ENCODE measurements at places on chromosomes 7 and 10.

DNA sequence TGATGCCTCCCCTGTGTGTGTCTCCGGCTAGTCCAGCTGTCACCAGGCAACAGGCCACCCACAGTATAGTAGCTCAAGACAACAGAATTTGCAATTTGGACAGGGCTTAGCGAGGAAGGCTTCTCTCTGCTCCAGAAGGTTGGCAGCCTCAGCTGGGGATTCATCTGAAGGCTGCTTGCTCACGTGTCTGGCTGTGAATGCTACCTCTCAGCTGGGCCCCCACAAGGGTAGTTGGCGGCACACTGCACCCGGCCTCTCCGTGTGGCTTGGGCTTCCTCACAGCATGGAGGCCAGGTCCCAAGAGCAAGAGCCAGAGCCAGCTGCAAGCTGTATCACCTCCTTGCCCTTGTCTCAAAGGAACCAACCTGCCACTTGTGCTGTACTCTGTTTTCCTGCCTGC lies 19.2 kb downstream of the ECHDC3 start:
- ATAC-seq, result no peak

GRCh38 chr7:92881091-92881485 lies 44.7 kb upstream of the CDK6 start:
- no peak for ATAC-seq

DNA sequence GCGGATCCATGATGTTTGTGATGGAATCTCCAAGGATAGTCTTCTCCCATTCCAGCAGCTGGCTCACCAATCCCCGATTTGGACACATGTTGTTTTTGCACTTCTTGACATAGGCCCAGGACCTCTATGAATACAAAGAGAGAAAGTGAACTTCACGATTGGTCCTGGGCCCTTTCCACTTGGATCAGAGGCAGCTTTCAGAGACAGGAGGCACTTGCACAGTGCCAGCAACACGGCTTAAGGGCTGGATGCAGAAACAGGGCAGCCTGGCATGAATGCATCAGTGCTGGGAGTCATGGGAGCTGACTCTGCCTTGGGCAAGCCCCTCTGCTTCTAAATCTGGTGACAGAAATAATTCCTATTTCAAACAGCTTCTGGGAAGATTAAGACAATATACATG lies 2.1 kb upstream of the TMEM120A start:
- ATAC-seq, result no peak

- ATAC-seq, result no peak
Observed at GRCh38 chr10:129942936-129943715, 20.9 kb downstream of the EBF3 start.

DNA sequence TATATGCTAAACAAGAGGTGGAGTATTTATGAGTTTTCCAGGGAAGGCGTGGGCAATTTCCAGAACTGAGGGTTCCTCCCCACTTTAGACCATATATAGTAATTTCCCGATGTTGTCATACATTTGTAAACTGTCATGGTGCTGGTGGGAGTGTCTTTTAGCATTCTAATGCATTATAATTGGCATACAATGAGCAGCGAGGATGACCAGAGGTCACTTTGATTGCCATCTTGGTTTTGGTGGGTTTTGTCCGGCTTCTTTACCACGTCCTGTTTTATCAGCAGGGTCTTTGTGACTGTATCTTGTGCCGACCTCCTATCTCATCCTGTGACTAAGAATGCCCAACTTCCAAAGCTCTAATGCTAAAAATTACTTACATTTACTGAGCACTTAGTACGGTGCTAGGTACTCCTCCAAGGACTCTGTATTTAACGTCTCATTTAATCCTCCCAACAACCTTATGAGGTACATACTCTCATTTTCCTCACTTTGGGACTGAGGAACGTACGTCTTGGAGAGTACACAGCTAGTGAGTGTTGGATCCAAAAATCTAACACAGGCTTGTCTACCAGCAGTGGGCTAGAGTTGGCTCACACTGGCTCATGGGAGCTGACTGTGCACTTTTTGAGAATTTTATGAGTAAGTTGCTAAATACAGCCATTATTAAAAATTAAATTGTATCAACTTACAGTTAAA lies 144.8 kb upstream of the NEBL start:
- no peak for ATAC-seq

DNA sequence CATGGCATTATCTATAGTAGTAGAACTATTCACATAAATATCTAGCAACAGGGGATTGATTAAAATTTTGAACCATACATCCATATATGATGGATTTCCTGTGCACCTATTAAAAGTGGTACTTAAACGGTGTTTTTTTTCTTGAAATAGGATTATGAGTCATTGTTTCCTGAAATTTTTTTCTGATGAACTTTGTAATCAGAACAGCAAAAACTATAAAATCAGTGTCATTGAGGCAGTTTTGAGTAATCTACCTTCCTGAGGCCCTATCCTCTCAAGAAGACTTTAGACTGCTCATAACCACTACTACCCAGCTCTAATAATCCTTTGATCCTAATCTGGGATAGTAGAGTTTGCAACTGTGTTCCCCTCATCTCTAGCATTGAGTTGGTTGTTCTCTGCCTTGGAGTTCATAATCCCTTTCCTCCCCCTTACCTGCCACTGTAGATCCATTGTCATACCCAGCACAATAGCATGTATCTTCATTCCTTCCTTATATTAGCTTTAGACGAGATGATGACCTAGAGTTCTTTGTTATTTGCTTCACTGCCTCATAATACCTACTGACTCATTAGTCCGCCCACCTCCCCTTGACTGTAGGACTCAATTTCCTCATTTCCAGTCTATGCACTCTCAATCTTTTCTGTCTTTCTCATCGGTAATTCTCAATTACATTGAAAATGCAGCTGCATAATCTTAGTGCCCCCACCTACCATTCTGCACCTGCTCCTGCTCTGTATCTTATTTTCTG lies 133.4 kb downstream of the LRRC4 start:
- peak; percentile 85 for ATAC-seq

DNA sequence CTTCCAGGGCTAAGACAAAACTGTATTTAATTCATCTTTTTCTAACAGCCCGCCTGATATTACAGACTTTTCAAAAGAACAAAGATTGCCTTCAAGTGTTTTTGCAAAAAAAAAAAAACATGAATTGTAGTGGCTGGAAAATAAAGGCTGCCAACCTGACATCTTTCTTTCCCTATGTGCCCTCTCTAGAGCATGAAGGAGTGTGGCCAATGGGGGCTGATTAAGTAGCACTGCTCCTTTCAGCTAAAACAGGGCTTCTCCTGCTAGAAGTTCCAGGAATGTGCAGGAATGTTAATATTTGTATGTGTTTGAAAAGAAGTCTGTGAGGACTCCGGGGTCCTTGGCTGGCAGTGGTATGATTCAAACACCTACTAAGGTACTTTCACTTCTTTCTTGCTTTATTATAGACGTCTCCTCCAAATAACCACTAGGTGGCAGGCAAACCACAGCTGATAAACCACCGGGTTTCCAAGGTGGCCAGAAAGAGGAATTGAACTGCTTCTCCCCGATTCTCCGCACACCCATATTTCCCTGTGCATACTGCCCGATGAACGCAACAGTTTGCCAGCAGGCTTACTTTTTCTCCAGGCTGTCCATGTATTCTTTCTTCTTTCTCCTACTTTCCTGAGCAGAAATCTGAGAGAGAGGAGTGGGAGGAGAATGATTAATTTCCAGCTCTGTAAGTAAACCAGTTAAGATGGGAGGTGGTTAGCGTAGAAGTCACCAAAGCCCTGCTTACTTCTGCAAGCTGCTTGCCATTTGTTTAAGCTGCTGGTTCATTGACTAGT lies 56.8 kb upstream of the DGKI start:
- peak; percentile 84 for ATAC-seq
